LoVo (cell line): ENCODE measurements at places on chromosomes 11 and 22.

- no peak for DNase-seq
These were observed 68.2 kb upstream of the CLTCL1 start for GRCh38 chr22:19359554-19360299.

GRCh38 chr11:10107497-10107896, 186.5 kb downstream of the SBF2 start:
- no peak for DNase-seq

- DNase-seq, result peak; percentile 87
These were observed 23.7 kb downstream of the WBP2NL start for GRCh38 chr22:42022162-42022847.

GRCh38 chr11:88320149-88320559, 17.4 kb downstream of the CTSC start:
- no peak for DNase-seq

- DNase-seq, result no peak
These were observed 815 bp downstream of the EHD1 start for GRCh38 chr11:64877390-64878222.

- peak; percentile 82 for DNase-seq
These were observed 8.1 kb downstream of the SCARF2 start for GRCh38 chr22:20429254-20430100.

DNA sequence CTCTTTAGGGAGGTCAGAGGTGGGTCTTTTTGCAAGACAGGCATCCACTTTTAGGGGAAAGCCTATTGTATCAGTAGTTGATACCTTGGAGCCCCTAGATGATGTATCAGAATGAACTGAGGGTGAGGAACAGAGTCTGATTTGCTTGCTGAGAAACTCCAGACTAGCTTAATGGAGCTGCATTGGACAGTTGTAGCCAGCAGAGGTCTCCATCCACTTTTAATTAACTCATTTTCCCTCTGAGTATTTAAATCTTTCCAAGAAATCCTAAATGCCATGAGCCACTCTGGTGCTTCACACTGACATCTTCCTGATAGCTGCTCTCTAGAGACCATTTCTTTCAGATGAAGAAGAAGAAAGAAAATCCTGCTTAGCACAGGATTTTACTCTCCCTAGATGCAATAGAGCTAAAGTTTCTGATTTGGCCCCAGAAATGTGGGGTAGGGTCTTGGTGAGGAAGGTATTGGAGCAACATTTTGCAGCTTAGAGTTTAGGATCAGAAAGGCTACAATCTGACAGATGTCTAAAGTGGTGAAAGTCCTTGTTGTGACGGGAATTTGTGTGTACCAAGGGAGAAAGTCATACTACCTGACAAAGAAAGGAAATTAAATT, 38.0 kb downstream of the EXT2 start:
- DNase-seq, result no peak

DNA sequence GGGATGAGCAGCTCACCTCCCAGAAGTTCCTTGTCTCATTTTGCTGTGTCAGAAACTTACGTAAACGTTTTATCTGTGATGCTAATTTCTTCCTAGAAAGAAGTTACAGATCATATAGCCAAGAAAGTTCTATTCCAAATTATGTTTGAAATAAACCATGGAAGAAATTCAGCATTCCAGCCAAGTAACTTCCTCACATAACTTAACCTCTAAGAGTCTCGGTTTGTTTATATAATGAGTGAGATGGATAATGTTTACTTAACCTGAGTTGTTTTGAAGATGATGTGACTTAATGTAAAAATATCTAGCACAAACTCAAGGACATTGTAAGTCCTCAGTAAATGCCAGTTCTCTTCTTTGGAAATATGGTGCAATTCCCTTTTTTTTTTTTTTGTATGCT, 8.9 kb upstream of the MUC15 start:
- no peak for DNase-seq

GRCh38 chr11:109783014-109783413, 310.2 kb upstream of the ZC3H12C start:
- no peak for DNase-seq

DNA sequence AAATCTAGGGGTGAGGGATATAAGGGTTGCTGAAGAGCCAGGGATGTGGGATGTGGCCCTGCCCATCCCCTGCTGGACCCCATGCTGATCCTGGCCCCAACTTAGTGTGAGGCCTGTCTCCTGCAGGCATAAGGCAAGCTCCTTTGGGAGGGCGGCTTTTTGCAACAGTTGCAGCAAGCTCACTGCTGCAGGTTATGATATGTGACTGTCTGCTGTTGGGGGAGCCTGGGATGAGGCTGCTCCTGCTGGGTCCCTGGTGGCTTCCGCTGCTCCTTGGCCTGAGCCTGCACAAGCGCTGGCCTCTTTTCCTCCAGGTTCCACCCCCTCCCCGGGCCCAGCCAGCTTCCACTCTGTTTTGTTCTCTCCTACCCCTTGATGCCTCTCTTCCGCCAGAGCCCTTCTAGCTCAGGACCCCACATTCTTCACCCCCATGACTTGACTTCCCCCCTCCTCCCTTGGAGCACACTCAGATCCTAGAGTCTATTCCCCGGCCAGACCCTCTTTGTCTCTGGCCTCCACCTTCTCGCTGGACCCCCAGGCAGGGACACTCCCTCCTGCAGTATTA, 35.0 kb upstream of the SYT13 start:
- no peak for DNase-seq

- no peak for DNase-seq
These were observed 7.5 kb downstream of the CAPN1 start for GRCh38 chr11:65189191-65189590.

GRCh38 chr11:114354076-114354475, 46.2 kb downstream of the C11orf71 start:
- DNase-seq, result no peak

GRCh38 chr11:69721745-69722144, 17.9 kb upstream of the FGF19 start:
- DNase-seq, result no peak

- peak; percentile 64 for DNase-seq
These were observed 42.1 kb downstream of the PRDM10 start for GRCh38 chr11:129960216-129961214.

DNA sequence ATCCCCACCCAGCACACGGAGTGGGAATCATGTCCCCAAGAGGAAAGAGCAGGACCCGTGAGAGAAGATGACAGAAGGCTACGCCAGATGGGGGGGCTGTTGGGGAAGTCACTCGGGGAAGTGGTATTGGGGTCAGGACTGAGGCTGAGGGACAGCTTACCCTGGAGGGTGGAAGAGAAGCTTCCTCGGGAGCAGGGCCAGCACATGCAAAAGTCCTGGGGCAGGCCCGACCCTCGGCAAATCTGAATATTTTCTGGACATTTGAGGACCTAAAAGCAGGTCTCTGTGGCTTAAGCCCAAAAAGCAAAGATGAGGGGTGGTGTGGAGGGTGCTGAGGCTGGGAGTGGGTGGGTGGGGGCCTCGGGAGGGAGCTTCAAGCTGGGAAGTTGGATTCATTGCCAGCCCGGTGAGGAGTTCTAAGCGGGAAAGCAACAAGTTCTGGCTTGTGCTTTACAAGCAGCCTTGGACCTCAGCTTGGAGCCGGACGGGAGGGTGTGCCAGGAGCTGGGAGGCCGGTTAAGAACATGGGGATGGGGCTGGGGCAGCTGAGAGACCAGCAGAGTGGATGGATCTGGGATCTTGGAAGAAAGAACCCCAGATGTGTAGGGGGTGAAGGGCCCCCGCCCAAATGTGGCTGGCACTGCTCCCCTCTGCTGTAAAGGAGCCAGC, 34.9 kb downstream of the GRAMD4 start:
- DNase-seq, result no peak

GRCh38 chr22:36660931-36661330, 42.6 kb downstream of the CACNG2 start:
- no peak for DNase-seq

- DNase-seq, result no peak
These were observed 34.1 kb downstream of the LINC01488 start for GRCh38 chr11:69515271-69516245.

DNA sequence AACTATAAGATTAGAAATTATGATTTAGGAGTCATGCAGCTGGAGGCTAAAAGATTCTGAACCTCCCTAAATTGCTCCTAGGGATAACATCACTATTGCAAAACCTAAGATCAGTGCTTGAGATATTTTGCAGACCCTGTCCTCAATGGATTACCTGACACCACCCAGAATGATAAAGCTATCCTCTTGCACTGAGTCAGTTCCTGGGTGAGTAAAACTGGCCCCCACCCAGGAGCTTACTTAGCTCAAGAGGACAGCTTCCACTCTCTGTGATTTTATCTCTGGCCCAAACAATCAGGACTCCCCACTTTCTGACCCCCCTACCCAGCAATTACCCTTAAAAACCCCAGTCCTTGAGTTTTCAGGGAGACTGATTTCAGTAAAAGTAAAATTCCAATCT, 2074.4 kb upstream of the RAG2 start:
- DNase-seq, result no peak

DNA sequence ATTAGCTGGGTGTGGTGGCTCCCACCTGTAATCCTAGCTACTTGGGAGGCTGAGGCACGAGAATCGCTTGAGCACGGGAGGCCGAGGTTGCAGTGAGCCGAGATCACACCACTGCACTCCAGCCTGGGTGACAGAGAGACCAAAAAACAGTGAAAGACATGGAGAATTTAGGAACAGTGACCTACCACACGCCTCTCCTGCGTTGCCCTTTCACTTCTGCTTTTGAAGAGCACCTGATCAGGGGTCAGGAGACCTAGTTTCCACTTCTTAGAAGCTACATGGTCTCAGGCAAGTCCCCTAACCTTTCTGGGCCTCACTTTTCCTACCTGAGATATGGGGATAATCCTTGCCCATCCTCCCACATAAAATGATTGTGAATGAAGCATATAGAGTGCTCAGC, 12.2 kb downstream of the SLC35C1 start:
- DNase-seq, result no peak

- DNase-seq, result no peak
These were observed 114.1 kb upstream of the SESN3 start for GRCh38 chr11:95344932-95345642.

GRCh38 chr11:31617246-31617645, 107.7 kb downstream of the ELP4 start:
- DNase-seq, result no peak

GRCh38 chr22:41271787-41272186, 14.2 kb downstream of the RANGAP1 start:
- no peak for DNase-seq

DNA sequence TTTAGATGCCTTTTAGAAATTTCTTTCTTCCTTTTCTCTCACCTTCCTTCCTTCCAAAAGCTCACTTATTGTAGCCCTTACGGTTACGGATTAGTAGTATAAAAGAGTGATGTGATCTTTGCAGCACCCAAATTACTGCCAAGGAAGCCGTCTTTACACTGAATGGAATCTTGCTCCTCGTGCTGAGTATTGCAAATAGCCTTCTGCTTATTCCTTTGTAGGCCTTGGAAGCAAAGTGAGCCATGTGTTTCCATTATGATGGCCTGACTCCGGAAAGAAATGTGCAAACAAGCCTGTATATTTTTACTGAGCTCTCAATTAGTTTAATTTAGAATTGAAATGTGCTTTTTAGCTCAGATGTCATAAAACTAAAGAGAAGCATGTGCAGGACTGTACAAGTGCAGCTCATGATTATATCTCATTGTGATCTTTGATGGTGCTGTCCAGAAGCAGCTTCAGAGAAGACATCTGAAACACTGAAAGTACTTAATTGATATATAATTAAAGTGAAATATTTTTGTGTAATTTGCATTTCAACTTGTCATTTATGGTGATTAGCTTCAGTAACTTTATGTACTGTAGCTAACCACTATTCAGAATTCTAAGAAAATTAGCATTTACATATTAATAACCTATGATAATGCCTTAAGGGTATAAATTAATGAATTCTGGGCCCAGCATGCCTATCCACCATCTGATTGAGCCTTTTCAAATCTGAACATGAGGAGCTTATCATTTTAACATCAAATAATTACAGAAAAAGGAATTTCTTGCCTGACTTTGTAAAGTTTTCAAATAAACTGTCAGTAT, 129.3 kb downstream of the GRIA4 start:
- DNase-seq, result no peak
